ENCODE measurements at places on chromosomes 6 and 20. TPM values are rescaled to one million over a fixed set of nuclear protein-coding genes. Genes with fewer than 3 reads are reported as not detected.

Gene C6orf52
- total RNA-seq, result 0.56 TPM

Gene NRSN1
- total RNA-seq, result not detected

Gene ROS1
- under 0.01 TPM for total RNA-seq

Gene IMPG1
- total RNA-seq, result not detected

Gene PPIL6
- 6.5 TPM for total RNA-seq
